ENCODE measurements at places on chromosomes 2 and 18. TPM values are rescaled to one million over a fixed set of nuclear protein-coding genes. Genes with fewer than 3 reads are reported as not detected.

The FAM110C gene
- 4.0 TPM for total RNA-seq

The STPG4 gene
- total RNA-seq = not detected

The DAPL1 gene
- total RNA-seq = not detected

The MERTK gene
- total RNA-seq = 5.8 TPM

The NEB gene
- total RNA-seq = 10.9 TPM

The TMEM17 gene
- total RNA-seq = 1.4 TPM

The ANTXR1 gene
- 38.1 TPM for total RNA-seq

DNA sequence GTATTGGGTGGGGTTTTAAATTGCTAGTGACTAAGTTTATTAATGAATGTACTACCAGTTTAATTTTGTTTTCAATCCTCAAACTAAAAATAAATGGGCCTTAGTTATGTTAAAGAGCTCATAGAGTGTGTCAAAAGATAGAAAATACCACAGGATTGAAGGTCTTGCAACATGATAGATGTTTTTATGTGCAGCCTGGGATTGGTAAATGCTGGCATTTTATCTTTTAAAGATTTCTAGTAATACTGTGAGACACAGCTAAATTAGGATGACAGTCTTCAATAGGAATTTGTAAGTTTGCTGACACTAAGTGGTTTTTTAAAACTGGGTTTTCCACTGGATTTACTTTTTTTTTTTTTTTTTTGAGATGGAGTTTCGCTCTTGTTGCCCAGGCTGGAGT lies 122.3 kb downstream of the HAUS1 start:
- DNase-seq = no peak

GRCh38 chr2:57894381-57894780 lies 152.2 kb upstream of the VRK2 start:
- no peak for DNase-seq

DNA sequence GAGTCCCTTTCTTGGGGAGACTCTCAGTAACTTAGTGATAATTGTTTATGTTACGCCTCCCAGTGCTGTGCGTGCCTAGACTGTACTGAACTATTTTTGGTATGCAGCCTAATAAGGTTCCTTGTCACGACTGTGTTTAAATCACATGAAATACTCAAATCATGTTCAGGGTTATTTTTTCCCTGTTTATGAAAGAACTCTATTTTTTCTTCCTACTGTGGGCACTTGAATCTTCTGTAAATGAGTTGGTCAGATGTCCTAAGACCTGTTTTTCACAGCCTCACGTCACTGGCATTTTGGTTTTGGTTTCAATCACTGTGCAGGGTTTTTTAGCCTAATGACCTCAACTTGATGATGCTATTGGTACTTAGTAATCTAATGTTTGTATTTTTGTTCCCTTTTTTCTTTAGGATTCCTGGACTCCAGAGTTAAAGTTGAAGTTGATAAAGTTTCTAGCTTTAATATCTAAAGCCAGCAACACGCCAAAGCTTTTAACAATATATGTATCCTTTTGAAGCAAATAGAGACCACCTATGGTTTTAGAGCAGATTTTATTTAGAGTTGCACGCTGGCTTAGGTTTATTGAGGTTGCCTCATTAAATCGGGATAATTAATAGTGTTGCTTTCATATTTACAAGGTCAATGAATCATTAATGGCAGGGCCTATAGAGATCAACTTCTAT lies 24.0 kb downstream of the ARMC9 start:
- no peak for DNase-seq

GRCh38 chr18:80176334-80177073 lies 67.4 kb downstream of the ADNP2 start:
- DNase-seq = no peak

GRCh38 chr2:197007716-197008628 lies 81.5 kb upstream of the PGAP1 start:
- DNase-seq = no peak

GRCh38 chr2:15800495-15801329 lies 139.6 kb upstream of the MYCN start:
- no peak for DNase-seq
